ENCODE measurements at places on chromosomes 7 and 10.

DNA sequence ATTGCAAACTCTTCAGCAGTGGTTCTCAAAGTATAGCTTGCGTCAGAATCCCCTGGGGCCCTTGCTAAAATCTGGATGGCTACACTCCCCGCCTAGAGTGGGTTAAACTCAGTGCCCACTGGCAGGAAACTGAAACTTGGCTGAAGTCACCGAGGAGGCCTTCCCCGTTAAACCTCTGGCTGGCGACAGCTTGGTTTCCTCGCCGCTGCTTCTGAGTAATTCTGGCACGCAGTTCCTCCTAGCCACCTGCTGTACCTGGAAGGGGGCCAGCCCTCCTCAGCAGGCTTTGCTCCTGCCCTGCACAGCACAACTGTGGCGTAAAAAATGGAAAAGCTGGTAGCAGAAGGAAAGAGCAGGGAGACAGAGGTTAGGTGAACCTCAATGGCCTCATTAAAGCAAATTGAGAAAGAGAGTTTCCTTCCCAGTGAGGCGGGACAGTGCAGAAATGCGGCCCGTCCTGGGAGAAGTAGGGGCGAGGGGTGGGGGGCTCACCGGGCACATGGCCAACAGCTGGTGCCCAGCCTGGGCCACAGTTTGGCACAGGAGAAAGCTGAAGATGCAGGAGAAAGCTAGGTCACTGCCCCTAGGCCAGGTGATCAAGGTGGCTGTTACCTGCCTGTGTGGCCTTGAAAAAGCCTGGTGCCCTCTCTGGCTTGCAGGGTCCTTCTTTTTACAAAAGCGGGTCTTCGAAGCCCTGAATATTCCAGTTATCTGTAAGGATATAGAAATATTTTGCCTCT lies 46.6 kb downstream of the ALOX5 start:
- peak; percentile 83 for DNase-seq

- DNase-seq, result no peak
Measured at GRCh38 chr10:79158402-79159097, 89.8 kb downstream of the ZMIZ1 start.

DNA sequence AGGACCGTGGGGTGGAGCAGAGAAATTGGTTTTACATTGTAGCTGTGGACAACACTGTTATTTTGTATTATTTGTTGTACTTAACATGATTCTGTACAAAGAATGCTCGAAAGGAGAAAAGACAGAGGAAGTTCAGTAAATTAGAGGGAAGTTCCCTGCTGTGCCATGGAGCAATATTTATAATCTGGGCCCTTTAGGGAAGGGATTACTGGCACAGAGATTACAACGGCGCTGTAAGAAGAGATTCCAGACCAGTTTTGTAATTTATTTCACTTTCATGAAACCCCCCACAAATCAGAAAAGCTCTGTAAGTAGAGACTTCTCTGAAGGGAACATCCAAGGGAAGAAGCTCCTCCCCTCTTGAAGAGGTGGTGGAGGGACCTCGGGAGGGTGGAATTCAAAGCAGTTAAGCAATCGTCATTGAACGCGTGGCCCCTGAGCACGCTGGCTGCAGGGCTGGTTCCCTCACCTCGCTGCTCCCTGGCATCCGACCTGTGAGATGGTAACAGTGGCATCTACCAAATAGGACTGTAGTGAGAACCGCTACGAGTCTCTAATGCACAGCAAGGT lies 113.5 kb downstream of the KLF6 start:
- DNase-seq, result no peak

DNA sequence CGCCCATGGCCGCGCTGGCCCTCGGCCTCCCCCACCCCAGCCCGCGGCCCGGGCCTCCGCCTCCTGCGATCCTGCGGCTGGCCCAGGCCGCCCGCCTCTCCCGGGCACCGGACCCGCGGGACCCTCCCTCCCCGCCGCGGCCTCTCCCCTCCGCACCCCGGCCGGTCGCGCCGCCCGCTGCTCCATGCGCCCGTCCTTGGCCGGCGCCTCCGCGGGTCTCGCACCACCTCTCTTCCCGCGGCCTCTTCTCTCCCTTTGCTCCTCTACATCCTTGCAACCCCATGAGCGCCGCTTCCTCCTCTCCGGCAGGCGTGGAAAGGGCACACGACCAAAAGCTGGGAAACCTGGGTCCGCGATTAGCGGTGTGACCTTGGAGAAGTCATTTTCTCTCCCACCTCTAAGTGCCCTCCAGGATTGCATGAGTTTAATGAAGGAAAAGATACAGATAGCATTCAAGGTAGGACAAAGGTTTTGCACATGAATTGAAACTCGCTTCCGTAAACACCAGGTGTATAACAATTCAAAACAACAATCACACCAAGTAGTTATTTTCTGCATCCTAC lies 448 bp upstream of the SRPK2 start:
- DNase-seq, result peak; percentile 20

GRCh38 chr10:86261470-86261869 lies 105.1 kb downstream of the GRID1 start:
- no peak for DNase-seq

- DNase-seq, result no peak
Measured at GRCh38 chr7:113805976-113806375, 112.8 kb downstream of the PPP1R3A start.

All from stimulated activated naive CD8-positive, alpha-beta T cell treated with anti-CD3 and anti-CD28 coated beads, Interleukin-15, amount 100 ng/mL, for 72 hours (primary cell).